ENCODE measurements at places on chromosomes 11 and 22. TPM values are rescaled to one million over a fixed set of nuclear protein-coding genes. Genes with fewer than 3 reads are reported as not detected.

The RIBC2 gene
- not detected for total RNA-seq

The PPP6R2 gene
- 50.5 TPM for total RNA-seq

The FSHB gene
- not detected for total RNA-seq

The CCDC88B gene
- total RNA-seq, result 2.9 TPM

The SCN3B gene
- 0.64 TPM for total RNA-seq

The MS4A6E gene
- total RNA-seq, result not detected

The SPON1 gene
- 0.26 TPM for total RNA-seq

The EMID1 gene
- not detected for total RNA-seq

The TBX1 gene
- total RNA-seq, result 12.9 TPM

The CD3D gene
- total RNA-seq, result not detected

The CALCB gene
- total RNA-seq, result 0.53 TPM

The SHISAL1 gene
- 0.26 TPM for total RNA-seq

The BLID gene
- total RNA-seq, result not detected

The PVALB gene
- total RNA-seq, result not detected

The TRAF6 gene
- 6.9 TPM for total RNA-seq

The SH3BP1 gene
- 15.6 TPM for total RNA-seq

The ASRGL1 gene
- 0.13 TPM for total RNA-seq

The CDC42BPG gene
- total RNA-seq, result 16.6 TPM

The CCDC89 gene
- 0.13 TPM for total RNA-seq

The PTPRCAP gene
- total RNA-seq, result 0.51 TPM

The OR4C5 gene
- not detected for total RNA-seq

The RASD2 gene
- 0.13 TPM for total RNA-seq

The SPDYC gene
- total RNA-seq, result not detected

The PRCP gene
- total RNA-seq, result 25.9 TPM

The PHOX2A gene
- total RNA-seq, result not detected

The SEC14L6 gene
- not detected for total RNA-seq

The MUC2 gene
- total RNA-seq, result not detected

The OR52A1 gene
- not detected for total RNA-seq

The TSSK2 gene
- total RNA-seq, result not detected

The HEPN1 gene
- total RNA-seq, result not detected

The OR6A2 gene
- under 0.01 TPM for total RNA-seq

The RFPL2 gene
- not detected for total RNA-seq

The TMEM123 gene
- 172 TPM for total RNA-seq

The SLC15A3 gene
- total RNA-seq, result 0.38 TPM

The FREY1 gene
- 1.3 TPM for total RNA-seq

The UCP3 gene
- 0.26 TPM for total RNA-seq

The TRPM5 gene
- total RNA-seq, result not detected

The CDK2AP2 gene
- total RNA-seq, result 21.6 TPM

The SYT9 gene
- total RNA-seq, result not detected

The GAL gene
- 0.77 TPM for total RNA-seq

The LRRN4CL gene
- total RNA-seq, result 0.26 TPM

The HPX gene
- 0.51 TPM for total RNA-seq

The NAALADL1 gene
- 16.6 TPM for total RNA-seq

The FXYD6 gene
- not detected for total RNA-seq

The NOX4 gene
- total RNA-seq, result not detected

The NLRP10 gene
- under 0.01 TPM for total RNA-seq

The APLNR gene
- total RNA-seq, result not detected

The APOL5 gene
- total RNA-seq, result not detected

The CARNS1 gene
- total RNA-seq, result not detected

The ST13 gene
- total RNA-seq, result 205 TPM

The WT1 gene
- not detected for total RNA-seq

The MS4A12 gene
- not detected for total RNA-seq

The GSTT2B gene
- total RNA-seq, result 0.90 TPM

The KREMEN1 gene
- 5.8 TPM for total RNA-seq

The PRMT3 gene
- total RNA-seq, result 31.6 TPM
